ENCODE measurements at places on chromosomes 7 and 10. TPM values are rescaled to one million over a fixed set of nuclear protein-coding genes. Genes with fewer than 3 reads are reported as not detected.

- no peak for DNase-seq
- no peak overlapping the region for H3K4me3 ChIP-seq
- no peaks in the 10 kb centered on the region for H3K27me3 ChIP-seq
- H3K36me3 ChIP-seq = no peaks in the 10 kb centered on the region
These were observed 572.1 kb upstream of the POM121L12 start for GRCh38 chr7:52463341-52463740.

DNA sequence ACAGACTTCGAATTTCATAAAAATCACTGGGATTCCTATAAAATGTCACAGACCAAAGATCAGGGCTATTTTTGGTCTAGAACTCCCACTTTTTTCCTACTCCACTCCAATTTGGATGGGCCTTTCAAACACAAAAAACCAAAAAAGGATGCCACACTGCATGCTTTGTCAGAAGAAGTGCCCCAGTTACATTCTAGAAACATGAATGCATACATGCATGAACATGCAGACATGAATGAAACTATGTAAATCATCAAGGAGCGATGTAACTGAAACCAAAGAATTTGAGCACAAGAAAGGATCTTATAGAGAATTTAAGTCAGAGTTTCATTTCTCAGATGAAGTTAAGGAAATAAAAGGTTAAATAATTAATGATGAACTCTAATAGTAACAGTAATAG, 31.8 kb upstream of the FAM133B start:
- peaks cover 25% of the 10 kb centered on the region for H3K4me1 ChIP-seq
- no peaks in the 10 kb centered on the region for H3K27me3 ChIP-seq
- DNase-seq = no peak
- peaks cover 13% of the 10 kb centered on the region for H3K36me3 ChIP-seq
- H3K27ac ChIP-seq = peak overlapping the region; percentile 31
- H3K4me3 ChIP-seq = no peak overlapping the region

C7orf33 gene
- total RNA-seq = not detected

GRCh38 chr7:38066391-38066790, 111.7 kb upstream of the STARD3NL start:
- no peak overlapping the region for H3K4me3 ChIP-seq
- DNase-seq = no peak
- peaks cover 5% of the 10 kb centered on the region for H3K27me3 ChIP-seq
- no peak overlapping the region for H3K27ac ChIP-seq
- no peaks in the 10 kb centered on the region for H3K4me1 ChIP-seq

GRCh38 chr7:138008588-138009349, 6.9 kb upstream of the CREB3L2 start:
- DNase-seq = peak; percentile 81
- H3K36me3 ChIP-seq = no peaks in the 10 kb centered on the region
- H3K4me3 ChIP-seq = no peak overlapping the region
- H3K27ac ChIP-seq = peak overlapping the region; percentile 33
- H3K27me3 ChIP-seq = no peaks in the 10 kb centered on the region
- H3K4me1 ChIP-seq = peaks cover 10% of the 10 kb centered on the region

SPDYE11 gene
- total RNA-seq = not detected

KCNIP2 gene
- total RNA-seq = 1.4 TPM

SFRP5 gene
- total RNA-seq = not detected

DNA sequence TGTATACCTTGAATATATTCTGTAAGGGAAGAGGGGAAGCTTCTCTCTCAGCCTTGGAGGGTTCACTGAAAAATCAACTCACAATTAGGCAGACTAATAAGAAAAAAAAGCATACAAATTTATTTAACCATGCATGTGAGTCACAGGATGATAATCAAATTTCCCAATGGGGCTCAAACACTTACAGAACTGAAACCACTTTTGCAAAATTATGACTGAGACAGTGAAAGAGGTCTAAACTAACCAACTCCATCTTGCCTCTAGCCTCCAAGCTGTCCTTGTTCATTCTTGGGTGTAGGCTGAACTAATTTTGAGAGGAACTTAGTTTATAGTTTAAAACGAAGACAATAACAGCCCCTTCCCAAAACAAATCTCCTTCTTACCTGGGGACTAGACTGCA, 618.3 kb upstream of the AUTS2 start:
- peak overlapping the region; percentile 53 for H3K4me3 ChIP-seq
- DNase-seq = no peak
- H3K27ac ChIP-seq = peak overlapping the region; percentile 96
- peaks cover 15% of the 10 kb centered on the region for H3K4me1 ChIP-seq

CREB5 gene
- 5.0 TPM for total RNA-seq

- no peaks in the 10 kb centered on the region for H3K27me3 ChIP-seq
- H3K4me3 ChIP-seq = no peak overlapping the region
- peaks cover 11% of the 10 kb centered on the region for H3K4me1 ChIP-seq
- no peak for DNase-seq
- H3K36me3 ChIP-seq = no peaks in the 10 kb centered on the region
These were observed 114.5 kb downstream of the HIP1 start for GRCh38 chr7:75624134-75624832.

DNA sequence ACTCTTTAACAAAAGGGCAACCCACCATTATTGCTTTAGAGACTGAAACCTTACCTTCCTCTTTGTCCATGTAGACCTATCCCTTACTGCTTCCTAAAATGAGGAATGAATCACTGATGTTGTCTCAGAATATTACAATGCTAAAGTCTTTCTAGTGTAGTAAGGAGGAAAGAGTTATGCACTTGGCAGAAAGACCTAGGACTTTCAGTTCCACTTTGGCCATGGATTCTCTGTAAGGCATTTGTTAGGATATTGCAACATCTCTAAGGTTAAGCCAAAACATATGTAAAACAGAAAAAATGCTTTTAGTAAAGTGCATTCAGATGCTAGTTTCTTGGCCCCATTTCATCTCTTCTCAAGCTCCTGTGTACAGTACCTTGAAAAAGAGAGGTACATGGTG, 230.9 kb downstream of the PARD3 start:
- H3K4me1 ChIP-seq = peaks cover 28% of the 10 kb centered on the region
- no peaks in the 10 kb centered on the region for H3K36me3 ChIP-seq
- H3K27me3 ChIP-seq = no peaks in the 10 kb centered on the region
- no peak overlapping the region for H3K27ac ChIP-seq
- no peak for DNase-seq

Data from osteoblast (primary cell).